ENCODE measurements at places on chromosomes 6 and 20. TPM values are rescaled to one million over a fixed set of nuclear protein-coding genes. Genes with fewer than 3 reads are reported as not detected.

GRCh38 chr20:14334306-14334930 is 3.0 kb downstream of the FLRT3 start:
- peak; percentile 76 for DNase-seq

Gene SLC17A9
- total RNA-seq: not detected

- no peak for DNase-seq
Measured at GRCh38 chr20:33687993-33688937, 2.1 kb upstream of the E2F1 start.

- no peak for DNase-seq
Measured at GRCh38 chr6:2817903-2818443, 23.7 kb downstream of the SERPINB1 start.

All from LHCN-M2 (cell line).